Panc1 (cell line): ENCODE measurements at places on chromosomes 3 and 15. TPM values are rescaled to one million over a fixed set of nuclear protein-coding genes. Genes with fewer than 3 reads are reported as not detected.

SAMD7 gene
- not detected for total RNA-seq

DNA sequence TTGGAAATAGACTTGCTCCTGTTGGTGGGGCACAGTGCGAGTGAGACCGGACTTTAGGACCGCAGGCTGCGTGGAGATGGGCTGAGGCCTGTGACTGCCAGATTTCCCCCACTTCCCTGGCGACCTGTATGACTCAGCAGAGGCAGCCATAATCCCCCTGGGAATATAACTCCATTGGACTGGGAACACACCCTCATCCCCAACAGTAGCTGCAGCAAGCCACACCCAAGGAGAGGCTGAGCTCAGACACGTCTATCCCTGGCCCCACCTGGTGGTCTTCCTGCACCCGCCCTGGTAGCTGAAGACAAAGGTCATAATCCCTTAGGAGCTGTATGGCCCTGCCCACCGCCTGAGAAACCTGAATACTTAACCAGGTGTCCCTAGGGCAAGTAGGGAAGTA is 42.6 kb downstream of the DZIP1L start:
- no peak for DNase-seq
- no peaks in the 10 kb centered on the region for H3K27me3 ChIP-seq
- no peak overlapping the region for H3K4me3 ChIP-seq
- no peaks in the 10 kb centered on the region; the same call in 1 of the 2 replicates for H3K36me3 ChIP-seq
- no peak overlapping the region for H3K27ac ChIP-seq

DNA sequence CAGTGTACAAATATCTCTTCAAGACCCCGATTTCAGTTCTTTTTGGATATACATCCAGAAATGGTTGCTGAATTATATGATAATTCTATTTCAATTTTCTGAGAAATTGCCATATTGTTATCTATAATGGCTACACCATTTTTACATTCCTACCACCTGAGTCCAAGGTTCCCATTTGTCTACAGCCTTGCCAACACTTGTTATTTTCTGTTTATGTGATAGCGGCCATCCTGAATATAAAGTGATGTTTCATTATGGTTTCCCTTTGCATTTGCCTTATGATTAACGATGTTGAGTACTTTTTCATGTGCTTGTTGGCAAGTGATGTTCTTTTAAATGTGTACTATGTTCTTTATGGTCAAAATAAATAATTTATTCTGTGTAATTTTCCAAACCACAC is 8.5 kb downstream of the NR1I2 start:
- H3K27ac ChIP-seq, result no peak overlapping the region
- H3K4me1 ChIP-seq, result no peaks in the 10 kb centered on the region
- DNase-seq, result no peak
- no peak overlapping the region for H3K4me3 ChIP-seq
- H3K27me3 ChIP-seq, result no peaks in the 10 kb centered on the region
- no peaks in the 10 kb centered on the region for H3K36me3 ChIP-seq

DNA sequence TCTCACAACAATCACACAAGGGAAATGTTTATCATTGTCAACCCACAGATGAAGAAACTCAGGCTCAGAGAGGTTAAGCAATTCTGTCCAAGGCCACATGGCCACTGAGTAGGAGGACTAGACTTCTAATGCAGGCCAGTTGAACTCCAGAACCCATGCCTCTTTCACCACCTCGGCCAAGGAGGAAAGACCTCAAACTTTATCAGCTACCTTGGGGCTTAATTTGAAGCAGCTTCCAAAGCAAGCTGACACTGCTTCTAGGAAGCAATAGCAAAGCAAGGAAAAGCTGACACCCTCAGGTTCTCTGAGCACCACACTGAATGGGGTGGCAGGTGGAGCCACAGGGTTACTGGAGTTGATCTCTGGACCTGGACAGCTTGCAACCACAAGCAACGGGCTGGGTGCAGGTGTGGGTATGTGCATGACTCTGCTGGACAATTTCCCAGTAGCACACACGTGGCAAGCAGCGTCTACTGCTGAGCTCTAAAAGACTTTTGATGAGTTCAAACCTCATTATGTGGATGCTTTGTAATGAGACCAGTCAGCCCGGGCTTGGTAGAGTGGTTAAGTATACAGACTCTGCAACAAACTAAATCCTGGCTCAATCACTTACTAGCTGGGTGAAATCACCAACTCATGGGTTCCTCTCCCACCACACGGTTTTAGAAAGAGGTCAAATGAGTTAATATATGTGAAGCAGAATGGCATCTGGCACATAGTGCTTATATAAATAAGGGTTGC is 23.1 kb downstream of the CCNL1 start:
- H3K27me3 ChIP-seq, result no peaks in the 10 kb centered on the region
- no peaks in the 10 kb centered on the region for H3K36me3 ChIP-seq
- no peak overlapping the region; the same call in 1 of the 2 replicates for H3K27ac ChIP-seq
- H3K4me1 ChIP-seq, result peaks cover 17% of the 10 kb centered on the region; the same call in 1 of the 2 replicates
- H3K4me3 ChIP-seq, result no peak overlapping the region

DNA sequence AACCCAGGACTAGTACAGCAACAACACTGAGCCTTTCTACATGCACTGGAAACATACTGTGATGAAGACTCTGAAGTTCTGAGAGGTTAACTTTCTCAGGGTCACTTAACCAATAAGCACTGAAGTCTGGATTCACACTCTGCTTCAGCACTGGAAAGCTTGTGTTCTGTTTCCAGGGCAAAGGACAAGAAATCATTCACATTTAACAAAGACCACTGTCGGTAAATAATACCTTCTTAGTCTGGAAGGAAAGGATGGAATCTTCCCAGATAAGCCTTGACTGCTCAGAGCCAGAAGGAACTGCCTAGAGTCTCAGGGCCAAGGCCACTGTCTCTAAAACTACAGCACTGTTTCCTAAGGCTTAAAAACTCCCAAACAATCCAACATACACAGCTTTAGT is 4.3 kb upstream of the GLYCTK start:
- DNase-seq, result no peak
- H3K27me3 ChIP-seq, result no peaks in the 10 kb centered on the region
- no peak overlapping the region for H3K4me3 ChIP-seq
- H3K27ac ChIP-seq, result peak overlapping the region; percentile 80

GRCh38 chr3:81728766-81729544 is 32.5 kb downstream of the GBE1 start:
- H3K4me1 ChIP-seq, result peaks cover under 1% of the 10 kb centered on the region; the same call in 1 of the 2 replicates
- no peaks in the 10 kb centered on the region for H3K27me3 ChIP-seq
- H3K4me3 ChIP-seq, result no peak overlapping the region
- H3K36me3 ChIP-seq, result no peaks in the 10 kb centered on the region
- DNase-seq, result no peak

GRCh38 chr15:91473894-91474545 is 374.0 kb downstream of the SV2B start:
- H3K27ac ChIP-seq, result no peak overlapping the region
- no peak for DNase-seq
- H3K27me3 ChIP-seq, result no peaks in the 10 kb centered on the region
- H3K4me3 ChIP-seq, result no peak overlapping the region
- no peaks in the 10 kb centered on the region for H3K36me3 ChIP-seq

KBTBD12 gene
- total RNA-seq, result 0.28 TPM

CHRNA7 gene
- total RNA-seq, result 3.3 TPM

DNA sequence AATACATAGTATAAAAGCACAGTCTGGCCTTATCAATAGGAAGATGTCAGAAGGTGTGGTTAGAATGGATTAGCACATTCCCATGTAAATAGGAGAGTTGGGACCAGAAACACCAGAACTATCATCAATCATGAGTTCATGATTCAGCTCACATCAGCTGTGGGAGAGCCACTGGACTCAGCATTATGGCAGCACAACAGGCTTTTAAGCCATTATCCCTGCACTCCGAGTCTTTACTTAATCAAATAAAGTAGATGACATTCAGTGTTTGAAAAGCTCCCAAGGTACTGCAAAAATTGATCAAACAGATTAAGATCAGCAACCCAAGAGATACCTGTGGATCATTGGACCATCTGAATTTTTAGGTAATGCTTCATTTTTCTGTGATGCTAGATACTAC is 24.7 kb downstream of the PARP14 start:
- no peak for DNase-seq
- H3K36me3 ChIP-seq, result 0 out of 2 replicates have a peak, but pooled peaks cover 3% of the 10 kb centered on the region
- no peaks in the 10 kb centered on the region for H3K4me1 ChIP-seq
- H3K4me3 ChIP-seq, result no peak overlapping the region

THSD4 gene
- total RNA-seq, result 65.4 TPM

SLC24A5 gene
- not detected for total RNA-seq

DNA sequence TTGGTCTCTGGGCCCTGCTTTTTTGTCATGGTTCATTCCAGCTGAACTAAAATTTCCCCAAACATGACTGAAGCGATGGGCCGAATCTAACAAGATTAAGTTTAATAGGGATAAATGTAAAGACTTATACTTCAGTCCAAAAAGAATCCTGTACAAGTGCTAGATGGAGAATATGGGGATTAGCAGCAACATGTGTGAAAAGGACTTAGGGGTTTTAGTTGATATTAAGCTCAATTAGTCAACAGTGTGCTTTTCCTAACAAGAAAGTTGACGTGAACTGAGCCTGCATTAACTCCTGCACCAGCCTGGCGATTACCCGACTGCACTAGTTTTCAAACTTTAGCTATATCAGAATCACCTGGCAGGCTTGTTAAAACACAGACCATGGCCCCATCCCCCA is 61.0 kb upstream of the BBX start:
- no peaks in the 10 kb centered on the region for H3K36me3 ChIP-seq
- H3K4me3 ChIP-seq, result no peak overlapping the region
- no peaks in the 10 kb centered on the region; the same call in 1 of the 2 replicates for H3K27me3 ChIP-seq
- DNase-seq, result no peak
- no peak overlapping the region for H3K27ac ChIP-seq
- no peaks in the 10 kb centered on the region for H3K4me1 ChIP-seq

DNA sequence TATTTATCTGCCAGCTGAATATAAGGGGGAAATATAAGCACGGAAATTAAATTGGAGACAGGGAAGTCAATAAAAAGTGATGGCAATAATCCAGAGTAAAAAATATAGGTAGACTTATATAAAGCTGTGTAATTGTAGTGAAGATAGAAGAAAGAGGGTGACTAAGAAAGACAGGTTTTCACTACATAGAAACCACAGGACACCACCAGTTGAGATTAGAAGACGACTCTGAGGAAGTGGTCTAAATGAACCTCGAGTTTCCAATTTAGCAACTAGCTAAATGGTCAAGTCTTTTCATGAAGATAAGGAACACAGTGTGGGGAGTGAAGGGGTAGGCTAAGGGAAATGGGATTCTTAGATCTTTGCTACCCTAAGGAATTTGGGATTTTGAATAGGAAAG is 188.8 kb upstream of the ARL6 start:
- no peak overlapping the region for H3K27ac ChIP-seq
- no peak for DNase-seq
- no peaks in the 10 kb centered on the region for H3K27me3 ChIP-seq
- no peak overlapping the region for H3K4me3 ChIP-seq

DNA sequence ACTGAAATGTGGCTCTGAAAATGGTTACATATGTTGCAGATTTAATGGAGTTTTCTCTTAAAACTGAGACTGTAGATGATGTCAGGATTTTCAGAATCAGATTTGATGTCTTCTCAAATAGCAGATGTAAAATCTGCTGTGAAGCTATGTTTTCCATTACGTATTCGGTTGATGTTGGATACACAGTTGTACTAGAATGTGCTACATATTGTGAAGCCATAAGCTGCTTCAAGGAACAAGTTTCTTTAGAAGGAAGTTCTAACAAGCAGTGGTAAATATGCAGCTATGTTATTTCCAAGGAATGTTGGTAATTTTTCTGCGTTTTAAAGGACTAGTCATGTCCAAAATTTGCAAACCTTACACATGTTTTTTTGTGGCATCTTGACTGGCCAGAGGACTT is 197.7 kb downstream of the RBMS3 start:
- DNase-seq, result no peak
- no peaks in the 10 kb centered on the region for H3K27me3 ChIP-seq
- no peaks in the 10 kb centered on the region for H3K4me1 ChIP-seq
- H3K27ac ChIP-seq, result no peak overlapping the region

SLC38A3 gene
- 6.0 TPM for total RNA-seq

TIMP4 gene
- total RNA-seq, result not detected

CMTM8 gene
- 9.8 TPM for total RNA-seq

DNA sequence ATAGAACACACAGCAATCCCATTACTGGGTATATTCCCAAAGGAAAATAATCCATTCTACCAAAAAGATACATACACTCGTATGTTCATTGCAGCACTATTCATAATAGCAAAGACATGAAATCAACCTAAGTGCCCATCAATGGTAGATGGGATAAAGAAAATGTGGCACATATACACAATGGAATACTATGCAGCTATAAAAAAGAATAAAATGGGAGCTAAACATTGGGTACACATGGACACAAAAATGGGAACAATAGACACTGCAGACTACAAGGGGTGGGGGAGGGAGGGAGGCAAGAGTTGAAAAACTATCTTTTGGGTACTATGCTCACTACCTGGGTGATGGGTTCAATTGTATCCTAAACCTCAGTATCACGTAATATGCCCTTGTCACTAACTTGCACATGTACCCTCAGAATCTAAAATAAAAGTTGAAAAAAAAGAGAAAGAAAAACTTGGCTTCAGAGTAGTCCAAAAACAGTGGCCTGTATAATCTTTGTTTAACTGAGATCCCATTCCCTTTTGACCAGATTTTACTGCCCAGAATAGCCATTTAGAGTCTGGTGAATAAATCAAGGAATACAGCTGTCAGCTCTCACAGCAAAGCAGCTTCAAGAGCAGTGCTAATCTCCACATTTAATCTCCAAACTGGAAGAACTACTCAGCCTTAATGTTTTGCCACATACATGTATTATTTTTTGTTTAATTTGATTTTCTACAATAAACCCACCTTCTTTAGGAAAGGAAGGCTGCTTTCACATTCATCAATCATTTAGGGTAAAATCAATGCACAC is 54.5 kb upstream of the XRN1 start:
- H3K27ac ChIP-seq, result peak overlapping the region; percentile 67; the same call in 1 of the 2 replicates
- DNase-seq, result no peak
- H3K4me3 ChIP-seq, result no peak overlapping the region

- no peaks in the 10 kb centered on the region for H3K36me3 ChIP-seq
- no peak overlapping the region for H3K27ac ChIP-seq
- H3K4me3 ChIP-seq, result no peak overlapping the region
Observed at GRCh38 chr3:37544869-37545352, 316.8 kb upstream of the CTDSPL start.

DNA sequence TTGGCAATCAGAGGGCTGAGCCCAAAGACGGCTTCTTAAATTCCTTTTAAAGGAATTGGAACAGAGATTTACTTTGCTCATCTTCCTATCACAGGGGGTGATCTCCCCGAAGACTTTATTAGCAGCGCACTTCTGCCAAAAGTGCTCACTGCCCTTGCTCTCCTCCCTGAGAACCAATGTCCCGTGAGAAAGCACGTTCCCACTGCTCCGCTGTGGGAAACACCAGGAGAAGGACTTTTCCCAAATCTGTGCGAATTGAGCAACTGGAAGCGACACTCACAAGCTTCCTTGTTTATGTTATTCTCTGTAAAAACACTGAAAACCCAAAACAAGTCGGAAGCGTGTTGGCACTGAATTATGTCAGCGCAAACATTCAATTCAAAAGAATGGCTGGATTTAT is 670.8 kb upstream of the NR2F2 start:
- no peak overlapping the region for H3K4me3 ChIP-seq
- no peaks in the 10 kb centered on the region for H3K4me1 ChIP-seq
- no peak overlapping the region for H3K27ac ChIP-seq
- no peak for DNase-seq
- H3K27me3 ChIP-seq, result no peaks in the 10 kb centered on the region
- H3K36me3 ChIP-seq, result no peaks in the 10 kb centered on the region
